Activated CD4-positive, alpha-beta T cell treated with anti-CD3 and anti-CD28 coated beads for 4 hours (primary cell): ENCODE measurements at places on chromosomes 2 and 18.

GRCh38 chr2:88543541-88544057, 83.7 kb downstream of the EIF2AK3 start:
- DNase-seq = no peak

GRCh38 chr2:187698374-187699110, 144.3 kb upstream of the TFPI start:
- DNase-seq = no peak

DNA sequence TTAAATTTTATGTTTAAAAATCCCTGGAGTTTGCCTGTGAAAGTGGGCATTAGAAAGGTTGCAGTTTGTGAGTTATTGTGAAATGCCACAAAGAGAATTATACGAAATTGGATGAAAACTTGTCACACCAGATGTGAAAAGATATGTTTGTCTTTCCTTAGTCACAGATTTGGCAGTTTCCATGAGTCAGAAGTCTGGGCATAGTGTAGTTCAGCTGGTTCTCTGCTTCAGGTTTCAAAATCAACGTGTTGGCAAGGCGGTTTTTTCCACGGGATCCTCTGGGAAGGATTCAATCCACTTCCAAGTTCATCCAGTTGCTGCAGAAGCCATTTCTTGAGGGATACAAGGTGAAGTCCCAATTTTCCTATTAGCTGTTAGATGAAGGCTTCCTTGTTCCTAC, 658.0 kb upstream of the CDH2 start:
- no peak for DNase-seq

GRCh38 chr18:8778824-8779223, 73.5 kb downstream of the MTCL1 start:
- no peak for DNase-seq

DNA sequence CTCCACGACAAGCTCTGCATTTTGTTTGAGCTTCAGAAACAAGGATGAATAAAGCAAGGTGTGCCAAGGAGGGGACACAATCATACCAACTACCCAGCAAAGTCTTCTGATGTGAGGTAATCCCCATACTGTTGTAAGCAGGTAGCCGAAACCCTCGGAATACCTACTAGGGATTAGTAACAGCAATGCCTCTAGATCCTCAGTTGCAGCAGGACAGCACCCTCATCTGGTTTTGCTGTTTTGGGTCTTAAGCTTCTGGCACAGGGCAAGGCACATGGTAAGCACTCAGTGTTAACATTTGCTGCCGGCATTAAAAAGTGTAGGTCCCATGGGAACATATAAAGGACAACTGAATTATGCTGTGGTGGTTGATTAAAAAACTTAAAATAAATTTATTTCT, 16.0 kb upstream of the LINC00305 start:
- DNase-seq = no peak

- no peak for DNase-seq
These were observed 46.7 kb downstream of the CCDC195 start for GRCh38 chr2:224669449-224669848.

GRCh38 chr2:200300638-200301314, 5.7 kb upstream of the SPATS2L start:
- no peak for DNase-seq

- no peak for DNase-seq
These were observed 52.2 kb upstream of the CTAGE1 start for GRCh38 chr18:22469926-22470247.

- no peak for DNase-seq
These were observed 442.9 kb downstream of the SLC4A3 start for GRCh38 chr2:220070349-220070748.
